Activated CD8-positive, alpha-beta T cell treated with anti-CD3 and anti-CD28 coated beads for 36 hours (primary cell): ENCODE measurements at places on chromosomes 4 and X. TPM values are rescaled to one million over a fixed set of nuclear protein-coding genes. Genes with fewer than 3 reads are reported as not detected.

DNA sequence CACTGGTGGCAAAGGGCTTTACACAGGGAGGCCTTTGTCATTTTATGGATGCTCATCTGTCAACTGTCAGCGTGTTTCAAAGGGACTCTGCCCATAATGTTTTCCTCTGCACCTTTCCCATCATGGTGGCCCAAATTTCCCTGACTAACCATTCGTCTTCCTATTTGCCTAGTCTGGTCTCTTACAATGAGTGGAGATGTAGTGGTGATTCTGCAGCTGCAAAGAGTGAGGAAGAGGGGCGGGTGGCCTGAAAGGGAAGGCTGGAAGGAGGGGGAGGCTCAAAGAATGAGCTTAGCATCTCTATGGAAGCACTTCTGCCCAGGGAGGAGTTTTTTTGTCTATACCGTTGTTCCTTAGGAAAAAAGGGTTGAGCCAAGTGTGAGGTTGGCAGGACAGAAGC, 447.5 kb downstream of the NKX6-1 start:
- no peak for DNase-seq

DNA sequence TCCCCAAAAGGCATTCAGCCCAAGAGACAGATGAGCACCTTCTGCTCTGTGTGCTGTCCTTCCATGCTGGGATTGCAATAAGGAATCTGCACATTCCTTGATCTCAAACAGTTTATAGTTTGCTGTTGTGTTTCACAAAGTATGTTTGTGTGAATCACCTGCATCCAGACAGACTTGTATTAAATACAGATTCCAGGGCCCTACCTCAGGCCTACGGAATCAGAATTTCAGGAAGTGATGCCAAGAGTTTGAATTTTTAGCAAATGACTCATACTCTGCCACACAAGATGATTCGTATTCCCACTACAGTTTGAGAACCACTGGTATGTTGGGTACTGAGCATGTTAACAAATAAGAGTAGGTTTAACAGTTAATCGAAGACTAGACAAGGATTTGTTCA, 7.0 kb downstream of the VAMP7 start:
- DNase-seq, result no peak

- no peak for DNase-seq
Observed at GRCh38 chr4:121594796-121595526, 101.8 kb downstream of the ANXA5 start.

GRCh38 chr4:148166132-148166591, 276.1 kb downstream of the NR3C2 start:
- no peak for DNase-seq

MND1 gene
- total RNA-seq, result 50.0 TPM

DNA sequence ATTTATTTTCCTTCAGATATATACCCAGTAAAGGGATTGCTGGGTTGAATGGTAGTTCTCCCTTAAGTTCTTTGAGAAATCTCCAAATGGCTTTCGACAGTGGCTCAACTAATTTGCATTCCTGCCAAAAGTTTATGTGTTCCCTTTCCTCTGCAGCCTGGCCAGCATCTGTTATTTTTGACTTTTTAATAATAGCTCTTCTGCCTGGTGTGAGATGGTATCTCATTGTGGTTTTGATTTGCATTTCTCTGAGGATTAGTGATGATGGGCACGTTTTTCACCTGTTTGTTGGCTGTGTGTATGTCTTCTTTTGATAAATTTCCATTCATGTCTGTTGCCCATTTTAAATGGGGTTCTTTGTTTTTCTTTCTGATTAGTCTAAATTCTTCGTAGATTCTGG, 375.2 kb downstream of the UBE2NL start:
- DNase-seq, result no peak

DNA sequence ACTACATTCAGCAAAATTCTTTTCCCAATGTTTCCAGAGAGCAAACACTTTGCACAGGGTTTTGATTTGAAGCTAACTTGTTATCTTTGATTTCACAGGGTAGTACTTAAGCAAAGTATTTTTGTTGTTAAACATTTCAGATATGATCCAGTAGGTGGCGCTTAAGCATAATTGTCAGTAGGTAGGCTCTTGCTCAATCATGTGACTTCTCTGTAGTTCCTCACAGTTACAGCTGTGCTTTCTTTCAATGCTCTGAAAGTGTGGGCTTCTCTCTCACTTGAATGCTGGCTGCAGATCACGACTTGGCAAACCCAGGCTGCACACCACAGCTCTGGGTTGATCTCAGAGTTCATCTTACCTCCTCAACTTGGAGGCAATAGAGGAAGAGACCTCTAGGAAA, 1016.5 kb downstream of the SH3BGRL start:
- DNase-seq, result no peak

- peak; percentile 28 for DNase-seq
Observed at GRCh38 chr4:154073107-154073822, 284.4 kb upstream of the SFRP2 start.

DNA sequence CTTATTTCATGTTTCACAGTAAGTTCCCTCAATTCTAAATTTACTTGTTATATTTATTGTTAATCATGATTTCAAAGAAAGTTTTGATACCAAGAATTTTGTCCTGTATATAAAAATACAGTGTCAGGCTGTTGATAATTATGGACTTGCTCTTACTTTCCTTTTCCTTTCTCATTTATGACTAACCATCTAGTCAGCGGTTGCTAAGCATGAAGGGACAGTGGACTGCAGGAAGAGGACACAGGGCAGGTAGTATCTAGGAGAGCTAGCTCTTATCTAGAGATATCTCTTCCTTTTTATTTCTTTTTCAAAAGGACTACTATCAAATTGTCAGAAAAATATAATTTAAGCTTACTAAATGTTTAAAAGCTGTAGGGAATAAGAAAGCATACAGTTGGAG, 1.6 kb downstream of the OPRPN start:
- DNase-seq, result no peak

ALB gene
- total RNA-seq, result not detected

SLC38A5 gene
- 92.6 TPM for total RNA-seq

- no peak for DNase-seq
Observed at GRCh38 chr4:101813604-101814003, 23.1 kb downstream of the BANK1 start.

DNA sequence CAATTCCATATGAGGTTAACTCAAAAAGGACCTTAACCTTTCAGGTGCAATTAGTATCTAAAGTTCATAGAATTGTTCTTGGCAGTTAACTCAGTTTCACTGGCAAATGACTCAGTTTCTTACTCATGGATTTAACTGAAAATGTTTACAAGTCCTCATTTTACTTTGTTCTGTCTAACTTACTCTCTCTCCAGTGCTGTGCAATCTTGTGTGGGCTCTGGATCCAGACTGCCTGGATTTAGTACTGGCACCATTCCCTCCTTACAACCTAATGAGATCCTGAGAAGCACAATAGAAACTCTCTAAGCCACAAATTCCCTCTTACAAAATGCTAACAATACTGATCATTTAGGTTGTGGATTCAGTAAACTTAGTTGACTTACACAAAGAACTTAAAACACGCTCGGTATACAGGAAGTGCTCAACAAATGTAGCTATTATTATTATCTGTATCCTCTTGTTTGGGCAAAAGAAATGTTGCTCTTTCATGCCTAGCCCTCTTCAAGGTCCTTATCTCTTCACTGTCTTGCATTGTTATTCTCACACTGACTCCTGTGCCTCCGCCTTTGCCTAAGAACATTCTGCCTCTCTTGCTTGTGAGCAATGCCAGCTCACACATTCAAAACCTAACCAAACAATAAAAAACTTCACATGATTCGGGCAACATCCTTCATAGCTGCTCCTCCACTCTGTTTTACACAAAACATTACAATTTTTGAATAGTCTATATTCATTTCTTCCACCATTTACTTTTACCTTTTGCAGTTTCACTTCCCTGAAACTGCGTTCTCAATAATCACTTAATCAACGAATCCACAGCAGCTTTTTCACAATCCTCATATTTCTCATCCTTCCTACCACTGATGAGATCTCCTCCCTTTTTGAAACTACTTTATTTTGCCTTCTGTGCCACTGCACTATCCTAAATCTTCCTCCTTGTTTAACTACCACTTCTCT, 91.8 kb downstream of the PDE5A start:
- no peak for DNase-seq

YTHDC1 gene
- total RNA-seq, result 75.4 TPM

ZNF718 gene
- total RNA-seq, result 7.5 TPM

- no peak for DNase-seq
Observed at GRCh38 chr4:110619463-110620247, 3.2 kb downstream of the PITX2 start.

OPHN1 gene
- total RNA-seq, result not detected

DNA sequence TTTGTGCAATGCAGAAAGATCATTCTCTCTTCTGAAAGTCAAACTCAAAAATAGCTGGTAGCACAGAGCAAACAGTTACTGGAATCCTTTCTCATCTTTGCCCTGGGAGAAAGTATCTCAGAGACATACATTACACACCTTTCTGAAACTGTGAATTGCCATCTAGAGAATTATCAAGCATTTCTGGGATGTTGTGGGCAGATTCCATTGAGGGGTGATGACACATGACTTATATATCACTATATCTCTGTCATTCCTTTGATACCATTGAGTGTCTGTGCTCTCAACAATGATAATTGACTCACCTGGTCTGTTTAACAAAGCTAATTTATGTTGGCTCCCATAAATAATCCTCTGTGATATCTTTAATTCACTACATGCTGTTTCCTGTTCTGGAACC, 13.0 kb downstream of the SLIT2 start:
- no peak for DNase-seq

DNA sequence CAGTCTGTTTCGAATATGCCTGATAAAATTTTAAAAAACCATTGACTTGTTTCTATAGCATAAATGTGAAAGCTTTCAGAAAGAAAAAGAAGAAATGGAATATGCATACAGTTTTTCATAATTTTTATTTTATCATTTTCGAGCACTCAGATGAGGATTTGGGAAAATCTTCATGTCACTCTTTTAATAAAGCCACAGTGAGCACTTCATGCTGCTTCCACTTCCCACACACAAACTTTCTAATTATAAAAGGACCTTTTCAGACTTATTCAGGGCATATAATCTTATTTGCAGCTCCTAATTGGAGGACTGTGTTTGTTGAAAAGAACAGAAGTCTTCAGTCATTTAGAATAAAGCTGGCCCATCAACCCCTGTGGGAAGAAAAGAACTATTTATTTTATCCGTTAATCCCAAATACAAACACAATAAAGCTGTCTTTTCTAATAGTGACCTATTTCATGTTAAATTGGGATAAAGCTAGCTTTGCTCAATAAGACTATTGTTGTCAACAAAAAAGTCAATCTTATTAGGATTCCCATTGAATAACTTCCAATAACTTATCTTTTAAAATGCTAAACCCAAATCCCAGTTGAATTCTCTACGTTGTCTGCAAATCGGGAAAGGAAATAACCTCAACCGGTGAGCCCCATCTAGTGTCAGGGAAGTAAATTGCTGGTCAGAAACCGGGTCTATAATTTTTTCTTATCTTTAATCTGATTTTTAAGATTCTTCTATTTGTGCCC, 211.5 kb downstream of the PDGFRA start:
- peak; percentile 8 for DNase-seq

GRCh38 chrX:153598541-153599191, at the start of gene CCNQ:
TSS of gene CCNQ (minus strand) at chrX:153599139. CDS start at chrX:153599073, 66 bp downstream.
- peak; percentile 23 for DNase-seq

- DNase-seq, result no peak
Observed at GRCh38 chr4:76548704-76549103, 113.7 kb downstream of the SHROOM3 start.

UGT2A3 gene
- not detected for total RNA-seq

- no peak for DNase-seq
Observed at GRCh38 chr4:112563431-112564200, 47.6 kb upstream of the NEUROG2 start.

POLN gene
- total RNA-seq, result 2.1 TPM

- no peak for DNase-seq
Observed at GRCh38 chrX:123230798-123231197, 46.7 kb downstream of the GRIA3 start.

GRCh38 chr4:101699441-101700124, 90.9 kb upstream of the BANK1 start:
- no peak for DNase-seq

RPS3A gene
- total RNA-seq, result 3,095 TPM

DCX gene
- not detected for total RNA-seq

SH3RF1 gene
- 0.34 TPM for total RNA-seq

- DNase-seq, result no peak
Observed at GRCh38 chr4:48930654-48931053, 24.1 kb upstream of the OCIAD2 start.

DNA sequence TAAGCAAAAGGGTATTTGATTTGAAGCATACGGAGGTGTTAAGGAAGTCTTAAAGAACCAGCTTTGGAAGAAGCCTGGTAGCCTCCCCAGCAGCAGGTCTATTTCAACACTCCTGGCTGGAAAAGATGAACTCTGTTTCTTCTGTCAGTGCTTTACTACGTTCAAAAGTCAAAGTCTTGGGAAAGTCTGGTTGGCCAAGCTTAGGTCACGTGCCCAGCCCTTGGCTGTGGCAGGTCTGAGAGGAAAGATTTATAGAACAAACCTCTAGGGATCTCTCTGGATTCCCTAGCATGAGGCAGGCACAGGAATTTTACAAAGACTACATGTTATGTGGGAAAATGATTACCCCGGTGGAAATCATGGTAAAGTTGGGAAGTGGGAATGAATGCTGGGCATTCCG, 8.6 kb upstream of the ARHGAP10 start:
- DNase-seq, result no peak

HSFX2 gene
- total RNA-seq, result not detected

SHISA3 gene
- not detected for total RNA-seq

- DNase-seq, result no peak
Observed at GRCh38 chr4:52657618-52658501, 1.2 kb downstream of the USP46 start.

LIMCH1 gene
- not detected for total RNA-seq

DNA sequence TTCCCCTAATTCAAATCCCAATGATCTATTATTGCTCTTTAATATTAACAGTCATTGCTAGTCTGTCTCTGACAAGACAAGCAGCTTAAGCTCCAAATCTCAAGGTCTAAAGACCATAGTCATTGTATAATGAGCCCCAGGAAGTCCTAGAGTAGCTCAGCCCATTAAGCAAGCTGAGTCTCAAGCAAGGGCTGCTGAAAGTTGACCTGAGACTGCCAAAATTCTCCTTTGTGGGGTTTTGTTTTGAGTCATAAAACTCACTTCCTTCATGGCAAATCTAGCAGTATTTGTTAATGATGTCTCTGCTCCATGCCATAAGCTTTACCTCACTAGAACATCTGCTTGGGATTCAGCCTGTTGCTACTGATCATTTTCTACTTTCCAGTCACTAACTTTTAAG, 313.2 kb downstream of the ANTXR2 start:
- no peak for DNase-seq

DNA sequence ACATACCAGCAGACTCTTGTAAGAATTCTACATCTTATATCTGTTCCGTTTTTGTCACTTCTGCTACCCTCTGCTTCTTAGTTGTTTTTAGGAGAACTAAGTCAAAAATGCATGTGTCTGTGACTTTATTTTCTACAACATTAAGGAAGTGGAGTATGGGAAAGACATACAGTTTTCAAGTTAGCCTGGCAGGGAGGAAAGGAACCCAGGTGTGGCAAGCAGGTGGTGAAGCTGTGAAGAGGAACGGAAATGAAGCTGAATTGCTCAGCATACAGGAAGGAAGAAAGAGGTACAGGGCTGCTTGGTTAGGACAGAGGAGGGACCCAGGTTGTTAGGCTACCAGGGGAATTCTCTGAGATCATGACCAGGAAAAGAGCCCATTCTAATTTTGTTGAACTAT, 9.4 kb downstream of the GPRIN3 start:
- DNase-seq, result no peak

SLC34A2 gene
- total RNA-seq, result not detected
